ENCODE measurements at places on chromosomes 3 and 15. TPM values are rescaled to one million over a fixed set of nuclear protein-coding genes. Genes with fewer than 3 reads are reported as not detected.

The CEP19 gene
- polyA plus RNA-seq = 3.1 TPM

The SLC24A5 gene
- not detected for polyA plus RNA-seq

The PIGZ gene
- polyA plus RNA-seq = 5.6 TPM

The SLC38A3 gene
- 1.1 TPM for polyA plus RNA-seq

The CFAP161 gene
- not detected for polyA plus RNA-seq

The GOLGA8T gene
- not detected for polyA plus RNA-seq

The KCNH8 gene
- polyA plus RNA-seq = 0.58 TPM

The TMEM158 gene
- 5.5 TPM for polyA plus RNA-seq

The SLC51A gene
- polyA plus RNA-seq = 0.43 TPM

The TICRR gene
- polyA plus RNA-seq = 0.15 TPM

The PLCD1 gene
- polyA plus RNA-seq = 27.1 TPM

The NEK10 gene
- 0.75 TPM for polyA plus RNA-seq

The CNTN4 gene
- polyA plus RNA-seq = 5.5 TPM

The LRRIQ4 gene
- polyA plus RNA-seq = not detected

The SEMA3B gene
- 79.9 TPM for polyA plus RNA-seq
